ENCODE measurements at places on chromosomes 12 and 14.

GRCh38 chr12:68508576-68508975, 102.1 kb upstream of the RAP1B start:
- DNase-seq: no peak

DNA sequence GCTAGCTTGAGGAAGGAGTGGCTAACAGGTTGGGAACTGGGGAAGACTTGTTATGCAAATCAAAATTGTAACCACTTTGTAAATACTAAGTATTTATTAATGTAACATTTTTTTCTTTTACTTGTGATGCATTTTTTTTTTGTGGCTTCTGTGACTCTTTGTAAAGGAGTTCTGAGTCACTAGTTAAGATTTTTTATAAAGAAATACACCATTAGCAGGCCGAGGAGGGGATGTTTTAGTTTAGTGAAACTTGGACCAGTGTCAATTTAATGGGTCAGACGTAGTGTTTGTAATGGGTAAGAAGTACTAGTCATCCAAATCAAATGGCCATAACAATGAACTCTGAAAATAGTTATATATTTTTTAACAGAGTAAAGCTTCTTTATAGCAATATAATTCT, 43.1 kb downstream of the AKAP6 start:
- DNase-seq: peak; percentile 97

DNA sequence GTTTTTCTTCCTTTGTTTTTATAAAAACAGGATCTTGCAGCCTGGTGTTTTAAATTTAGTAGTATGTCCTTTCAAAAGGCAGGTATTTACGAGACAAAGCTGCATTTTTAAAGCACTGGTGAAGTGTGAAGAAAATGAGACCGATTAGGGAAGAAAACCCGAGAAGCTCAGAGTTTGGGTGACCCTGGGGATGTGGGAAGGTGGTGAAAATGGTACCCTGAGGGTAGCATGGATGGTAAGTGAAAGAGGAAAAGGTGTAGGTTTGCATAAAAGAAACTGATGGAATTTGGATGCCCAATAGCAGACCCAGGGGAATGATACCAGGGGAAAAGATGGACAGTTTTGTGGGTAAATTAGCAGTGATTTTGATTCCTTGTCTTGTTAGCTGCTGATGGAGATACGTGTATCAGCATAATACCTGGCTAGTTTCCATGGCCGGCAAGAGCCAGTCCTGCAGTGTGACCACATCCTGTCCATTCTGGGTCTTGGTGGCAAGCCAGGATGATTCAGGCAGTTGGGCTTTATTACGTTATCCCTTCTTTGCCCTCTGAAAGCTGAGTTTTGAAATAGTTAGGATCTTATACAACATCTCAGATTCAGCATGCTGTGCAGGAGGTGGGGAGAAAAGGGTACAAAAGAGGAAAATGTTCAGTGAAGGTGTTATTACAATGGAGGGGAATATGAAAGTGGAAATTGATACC, 8.9 kb downstream of the BICD1 start:
- DNase-seq: peak; percentile 100

DNA sequence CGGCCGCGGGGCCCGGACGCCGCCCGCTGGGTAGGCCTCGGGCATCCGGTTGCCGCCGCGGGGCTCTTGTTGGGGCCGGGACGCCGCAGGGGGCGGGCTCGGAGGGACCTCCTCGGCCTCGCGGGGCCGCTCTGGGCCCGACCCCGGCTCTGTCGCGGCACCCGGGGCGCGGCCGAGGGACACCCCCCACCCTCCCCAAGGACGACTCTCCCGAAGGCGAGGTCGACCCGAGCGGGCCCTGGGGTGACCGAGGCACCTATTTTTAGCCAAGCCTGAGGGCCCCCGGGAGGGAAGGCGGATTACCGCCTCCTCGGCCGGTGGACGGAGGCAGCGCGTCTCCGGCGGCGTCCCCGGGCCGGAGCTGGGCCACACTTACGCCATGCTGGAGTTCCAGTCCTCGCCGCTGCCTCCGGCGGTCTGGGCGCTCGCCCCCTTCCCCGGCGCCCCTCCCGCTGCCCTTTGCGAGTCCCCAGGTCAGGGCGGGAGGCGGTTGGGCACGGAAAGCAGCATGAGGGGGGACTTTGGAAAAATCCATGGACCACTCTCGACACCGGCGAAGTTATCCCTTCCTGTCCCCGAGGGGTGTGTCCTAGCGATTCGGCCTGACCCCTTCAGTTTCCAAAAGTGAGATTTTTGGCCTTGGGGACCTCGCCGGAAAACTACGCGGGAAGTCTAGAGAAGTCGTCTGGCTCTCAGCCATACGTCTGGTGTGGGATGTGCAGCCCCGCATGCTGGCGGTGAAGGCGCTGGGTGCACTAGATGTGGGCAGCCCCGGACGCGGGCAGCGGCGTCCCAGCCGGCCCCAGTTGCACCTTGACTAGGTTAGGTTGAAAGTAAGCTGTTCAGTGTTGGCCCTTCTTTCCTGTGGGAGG, 699 bp downstream of the KTN1 start:
- DNase-seq: peak; percentile 43

DNA sequence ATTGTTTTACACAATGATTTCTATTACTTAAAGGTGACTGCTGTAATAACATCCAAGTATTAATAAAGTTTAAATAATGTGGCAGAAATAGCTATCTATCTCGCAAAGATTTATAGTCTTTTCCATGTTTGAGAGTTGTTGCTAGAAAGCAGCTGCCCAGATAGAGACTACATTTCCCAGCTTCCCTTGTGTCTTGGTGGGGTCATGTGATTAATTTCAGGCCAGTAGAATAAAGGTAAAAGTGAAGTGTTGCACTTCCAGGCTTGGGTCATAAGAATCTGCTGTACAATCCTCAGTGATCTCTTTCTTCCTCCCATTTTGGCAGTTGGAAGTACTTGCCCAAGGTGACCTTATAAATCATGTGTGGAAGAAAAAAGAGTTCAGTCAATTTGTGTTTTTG, 449.7 kb upstream of the USP15 start:
- no peak for DNase-seq

DNA sequence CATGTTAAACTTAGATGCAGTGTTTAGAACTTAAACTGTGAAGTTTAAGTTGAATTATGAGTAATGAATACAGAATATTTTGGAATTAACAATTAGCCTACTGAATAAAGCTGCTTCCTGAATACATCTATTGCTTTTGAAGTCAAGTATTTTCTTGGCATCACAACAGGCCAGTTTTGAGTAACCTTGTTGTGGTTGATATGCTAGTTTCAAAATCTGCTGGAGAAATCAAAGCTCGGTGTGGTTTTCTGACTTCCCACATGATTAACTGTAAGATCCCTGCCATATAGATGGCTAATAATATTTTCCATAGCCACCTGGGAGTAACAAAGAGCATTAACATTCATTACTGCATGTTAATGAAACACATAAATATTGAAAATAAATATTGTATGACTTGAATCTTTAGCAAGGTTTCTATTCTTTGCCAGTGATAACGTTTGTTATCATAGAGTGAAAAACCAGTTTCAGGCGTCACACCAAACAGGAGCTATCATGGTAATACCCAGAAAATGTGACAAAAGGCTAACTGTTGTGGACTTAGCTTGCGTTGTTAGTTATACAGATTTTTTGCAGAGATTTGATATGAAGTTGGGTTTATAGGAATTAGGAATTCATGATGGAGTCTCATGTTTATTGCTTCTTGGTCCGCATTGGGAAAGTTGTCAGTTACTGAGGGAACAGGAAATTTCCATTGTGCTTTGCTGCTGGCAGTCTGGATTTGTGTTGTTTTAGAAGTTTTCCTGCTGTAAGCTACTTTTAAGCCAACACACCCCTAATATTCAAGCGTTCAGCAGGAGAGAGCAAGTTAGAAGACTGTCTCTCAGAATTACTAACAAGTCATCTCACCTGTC, 32.1 kb downstream of the PPFIBP1 start:
- DNase-seq: no peak

DNA sequence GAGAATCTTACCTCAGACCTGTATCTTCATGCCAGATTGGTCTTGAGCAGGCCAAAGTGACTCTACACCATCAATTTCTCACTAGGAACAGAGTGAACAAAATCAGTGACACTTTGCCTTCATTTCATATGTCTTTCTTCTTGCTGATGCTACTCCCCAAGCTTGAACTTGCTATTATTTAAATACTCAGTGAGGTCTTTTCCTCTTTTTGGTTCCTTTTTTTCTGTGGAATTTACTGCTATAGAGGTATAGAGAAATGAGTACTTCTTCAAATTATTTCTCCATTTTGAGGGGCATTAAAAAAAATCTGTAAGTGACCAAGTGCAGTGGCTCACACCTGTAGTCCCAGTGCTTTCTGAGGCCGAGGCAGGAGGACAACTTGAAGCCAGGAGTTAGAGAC, at the start of gene GPR33:
Gene GPR33, minus strand, starts transcription at position 154 of the 400 bp plus-strand sequence. CDS start 4,074 bp downstream, outside the sequence.
- no peak for DNase-seq

DNA sequence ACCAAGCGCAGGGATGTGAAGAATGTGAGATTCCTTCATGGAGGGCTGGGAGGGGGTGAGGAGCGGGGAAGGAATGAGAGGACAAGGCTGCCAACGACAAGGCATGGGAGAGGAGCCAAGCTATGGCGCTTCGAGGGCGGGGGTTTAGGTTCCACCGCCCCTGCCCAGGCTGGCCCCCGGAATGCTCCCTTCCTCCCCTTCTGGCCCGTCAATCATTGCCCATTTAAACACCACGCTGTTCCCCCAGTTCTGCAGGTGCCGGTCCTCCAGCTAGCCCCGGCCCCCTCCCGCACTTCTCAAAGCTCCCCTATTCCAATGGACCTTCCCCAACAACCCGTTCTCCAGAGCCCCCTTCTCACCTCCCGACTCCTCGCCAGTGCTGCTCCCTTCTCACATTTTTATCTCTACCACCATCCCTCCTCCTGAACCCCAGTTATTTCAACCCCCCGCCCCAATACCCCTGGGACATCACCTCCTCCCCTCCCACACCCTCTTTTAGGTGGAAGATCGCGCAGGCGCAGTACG, 428 bp downstream of the RNF41 start:
- peak; percentile 88 for DNase-seq

DNA sequence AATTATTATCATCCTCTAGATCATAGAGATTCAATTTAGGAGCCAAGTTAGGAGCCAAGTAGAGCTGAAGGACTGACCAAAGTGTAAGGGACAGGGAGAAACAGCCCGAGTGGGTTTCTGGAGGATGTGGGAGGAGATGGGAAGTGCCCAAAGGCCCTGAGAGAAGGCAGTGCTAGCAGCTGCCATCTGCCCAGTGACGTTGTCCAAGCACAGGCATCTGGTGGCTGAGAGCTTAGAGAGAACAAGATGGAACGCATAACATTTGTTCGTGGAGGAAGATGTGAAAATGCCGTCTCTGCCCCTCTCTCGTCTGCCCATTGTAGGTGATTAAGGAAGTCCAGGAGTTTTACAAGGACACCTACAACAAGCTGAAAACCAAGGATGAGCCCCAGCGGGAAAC, 34.7 kb downstream of the CD9 start:
- DNase-seq: no peak

All from fibroblast of skin of abdomen (primary cell).